ENCODE measurements at places on chromosomes 16 and 17. TPM values are rescaled to one million over a fixed set of nuclear protein-coding genes. Genes with fewer than 3 reads are reported as not detected.

The PLEKHG4 gene
- total RNA-seq: 10.5 TPM

DNA sequence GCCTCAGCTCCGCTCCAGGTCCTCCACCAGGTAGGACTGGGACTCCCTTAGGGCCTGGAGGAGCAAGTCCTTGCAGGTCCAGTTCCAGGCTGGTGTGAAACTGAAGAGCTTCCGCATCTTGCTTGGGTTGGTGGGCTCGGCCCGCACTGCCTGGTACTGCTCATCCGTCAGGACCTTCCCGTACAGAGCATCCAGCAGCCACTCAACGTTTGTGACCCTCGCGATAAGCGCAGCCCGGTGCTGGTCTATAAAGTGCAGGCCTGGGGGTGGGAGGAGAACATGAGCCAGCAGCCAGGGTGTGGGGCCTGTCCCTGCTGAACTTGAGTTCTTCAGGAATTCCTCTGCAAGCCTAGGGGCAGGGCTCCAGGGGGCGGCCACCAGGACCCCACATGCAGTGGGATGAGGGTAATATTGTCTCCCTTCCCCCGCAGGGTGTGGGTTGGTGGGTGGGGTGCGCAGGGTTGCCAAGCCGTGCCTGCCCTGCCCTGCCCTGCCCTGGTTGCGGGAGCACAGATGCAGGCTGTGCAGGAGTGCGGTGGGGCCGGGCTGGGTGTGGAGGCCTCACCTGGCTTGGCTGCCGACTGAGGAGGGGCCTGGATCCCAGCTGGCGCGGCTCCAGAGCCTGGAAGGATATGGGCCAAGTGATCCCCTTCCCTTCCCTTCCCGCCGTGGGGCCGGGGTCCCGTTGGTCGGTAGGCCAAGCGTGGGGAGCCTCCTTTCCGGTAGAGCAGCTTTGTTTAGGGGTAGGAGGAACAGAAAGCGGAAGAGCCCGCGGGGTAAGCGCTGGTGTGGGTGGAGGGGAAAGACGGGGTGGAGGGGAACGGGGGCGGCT, 762 bp downstream of the PYCARD start:
- DNase-seq: no peak

DNA sequence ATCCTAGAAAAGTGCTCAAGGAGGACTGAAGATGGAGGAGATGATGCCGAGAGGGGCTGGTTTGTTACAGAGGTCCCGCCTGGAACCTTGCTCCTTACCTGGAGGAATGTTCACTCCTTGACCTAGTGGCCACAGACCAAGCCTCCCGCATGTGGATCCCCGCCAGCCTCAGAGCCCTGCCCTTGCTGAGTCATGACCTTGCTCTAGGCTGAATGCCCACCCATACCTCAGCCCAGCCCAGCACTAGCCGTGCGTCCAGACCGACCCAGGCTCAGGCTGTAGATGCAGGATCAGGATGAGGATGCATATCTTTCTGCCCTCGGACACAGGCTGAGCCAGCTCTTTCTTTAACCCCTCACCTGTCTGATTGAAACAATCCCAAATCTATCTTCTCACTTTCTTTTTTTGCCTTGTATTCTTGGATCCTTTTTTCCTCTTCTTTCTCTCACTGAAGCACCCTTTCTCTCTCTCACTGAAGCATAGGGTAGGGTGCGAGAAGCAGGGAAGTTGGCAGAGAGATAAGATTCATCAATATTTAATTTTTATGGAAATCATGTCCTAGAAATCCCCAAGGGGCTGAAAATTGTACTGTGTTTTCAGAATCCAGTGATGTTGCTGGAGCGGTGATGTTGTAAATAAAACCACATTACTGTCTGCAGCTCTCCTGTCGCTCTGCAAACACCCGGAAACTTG, 34.9 kb downstream of the WSCD1 start:
- no peak for DNase-seq

GRCh38 chr16:64983231-64983630, 138.6 kb downstream of the CDH11 start:
- no peak for DNase-seq

DNA sequence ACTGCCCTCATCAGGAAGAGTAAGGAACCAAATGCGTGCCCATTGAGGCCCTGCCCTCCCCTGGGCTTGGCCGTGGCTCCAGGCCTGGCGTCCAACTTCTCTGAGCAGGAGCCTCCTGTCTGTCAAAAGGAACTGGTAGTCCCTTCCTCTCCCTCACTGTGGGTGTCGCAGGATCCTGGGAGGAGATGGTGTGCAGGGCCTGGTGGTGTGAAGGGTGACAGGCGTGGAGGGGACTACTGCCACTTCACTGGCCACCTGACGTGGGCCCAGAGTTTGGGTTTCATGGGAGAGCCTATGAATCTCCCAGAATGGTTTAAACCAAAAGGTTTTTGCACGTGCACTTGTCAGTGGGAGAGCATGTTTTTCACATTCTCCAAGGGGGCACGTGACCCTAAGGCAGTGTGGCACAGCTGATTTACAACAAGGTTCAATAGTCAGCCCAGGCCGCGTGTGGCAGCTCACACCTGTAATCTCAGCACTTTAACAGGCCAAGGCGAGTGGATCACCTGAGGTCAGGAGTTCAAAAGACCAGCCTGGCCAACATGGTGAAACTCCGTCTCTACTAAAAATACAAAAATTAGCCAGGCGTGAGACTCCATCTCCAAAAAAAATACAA, 12.5 kb downstream of the ARL2BP start:
- DNase-seq: no peak

GRCh38 chr17:77184474-77184873, 43.7 kb downstream of the SEC14L1 start:
- DNase-seq: no peak

- no peak for DNase-seq
These were observed 69.5 kb downstream of the USP31 start for GRCh38 chr16:23079675-23080301.
